ENCODE measurements at places on chromosomes 13 and 19.
A peak's percentile ranks its signal among the peaks of the same experiment; 100 is the strongest.

GRCh38 chr19:48196933-48197665, 26.6 kb downstream of the ZSWIM9 start:
- DNase-seq, result no peak

DNA sequence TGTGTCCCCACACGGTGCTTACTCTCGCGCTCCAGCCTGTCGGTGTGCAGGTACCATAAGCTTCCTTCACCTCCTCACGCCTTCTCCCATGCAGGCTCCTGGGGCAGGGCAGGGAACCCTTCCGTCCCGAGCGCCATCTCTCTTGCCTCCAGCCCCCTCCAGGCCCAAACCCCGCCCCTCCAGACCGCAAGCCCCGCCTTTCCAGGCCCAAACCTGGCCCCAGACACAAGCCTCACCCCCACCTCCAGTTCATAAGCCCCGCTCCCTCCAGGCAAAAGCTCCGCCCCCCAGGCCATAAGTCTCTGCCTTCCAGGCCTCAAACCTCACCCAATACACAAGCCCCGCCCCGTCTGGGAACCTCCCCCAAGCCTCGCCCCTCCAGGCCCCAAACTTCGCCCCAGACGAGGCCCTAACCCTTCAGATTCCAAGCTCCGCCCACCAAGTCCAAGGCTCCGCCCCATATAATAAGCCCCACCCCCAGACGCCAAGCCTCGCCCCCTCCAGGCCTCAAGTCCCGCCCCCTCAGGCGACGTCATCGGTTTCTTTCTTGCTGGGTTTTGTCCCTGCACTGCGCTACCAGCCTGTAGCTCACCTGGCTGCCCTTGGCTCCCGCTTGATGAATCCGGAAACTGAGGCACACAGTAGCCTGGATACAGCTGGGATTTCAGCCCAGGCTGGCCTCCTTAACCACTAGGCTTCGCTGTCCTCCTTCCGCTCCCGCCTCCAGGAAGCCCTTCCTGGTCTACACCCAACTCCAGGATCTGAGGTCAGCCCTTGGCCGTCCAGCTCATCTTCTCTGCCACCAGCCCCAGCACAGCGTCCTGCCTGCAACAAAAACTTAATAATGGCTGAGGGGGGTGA, 16.1 kb downstream of the MKNK2 start:
- peak; percentile 67 for DNase-seq

- DNase-seq, result no peak
These were observed 105.6 kb upstream of the SERP2 start for GRCh38 chr13:44267980-44268379.

GRCh38 chr13:21833921-21834320, 163.0 kb downstream of the FGF9 start:
- DNase-seq, result no peak

GRCh38 chr13:105491345-105491744, 1044.1 kb downstream of the EFNB2 start:
- DNase-seq, result no peak

DNA sequence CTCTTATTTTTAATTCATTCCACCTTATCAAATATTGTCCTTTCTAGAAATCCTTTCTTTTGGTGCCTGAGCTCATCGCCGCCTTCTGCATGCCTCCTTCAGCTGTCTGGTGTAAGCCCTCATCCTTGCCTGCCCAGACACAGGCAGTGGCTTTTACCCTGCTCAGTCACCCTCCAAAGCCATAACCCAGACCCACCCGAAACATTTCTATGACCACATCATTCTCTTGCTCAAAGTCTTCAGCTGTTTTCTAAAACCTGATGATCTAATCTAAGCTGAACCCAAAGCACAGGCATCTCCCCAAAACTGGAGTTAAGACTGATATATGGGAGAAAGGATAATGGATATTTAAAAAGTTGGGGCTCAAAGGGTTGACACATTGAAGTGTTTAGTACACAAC, 753.7 kb upstream of the SGCG start:
- DNase-seq, result no peak

GRCh38 chr13:52348071-52348470, 57.9 kb downstream of the THSD1 start:
- no peak for DNase-seq

DNA sequence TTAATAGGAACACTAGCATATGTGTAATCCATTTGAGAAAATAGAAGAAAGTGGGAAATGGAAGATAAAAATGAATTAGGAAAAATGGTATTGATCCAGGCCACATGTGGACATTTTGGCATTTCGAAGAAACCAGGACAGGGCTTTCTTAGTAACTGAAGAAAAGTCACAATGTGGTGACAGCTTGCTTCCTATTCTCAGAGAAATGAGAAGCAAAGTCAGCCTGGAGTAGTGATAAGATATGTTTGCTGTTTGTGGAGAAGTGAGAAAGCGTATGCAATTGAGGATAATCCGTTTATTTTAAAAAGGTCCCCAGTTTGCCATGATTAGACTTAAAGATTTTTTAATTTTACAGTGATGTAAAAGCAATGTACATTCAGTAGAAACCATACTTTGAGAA, 127.9 kb downstream of the SLITRK6 start:
- no peak for DNase-seq

GRCh38 chr13:31418186-31418585, 218.4 kb downstream of the B3GLCT start:
- no peak for DNase-seq

DNA sequence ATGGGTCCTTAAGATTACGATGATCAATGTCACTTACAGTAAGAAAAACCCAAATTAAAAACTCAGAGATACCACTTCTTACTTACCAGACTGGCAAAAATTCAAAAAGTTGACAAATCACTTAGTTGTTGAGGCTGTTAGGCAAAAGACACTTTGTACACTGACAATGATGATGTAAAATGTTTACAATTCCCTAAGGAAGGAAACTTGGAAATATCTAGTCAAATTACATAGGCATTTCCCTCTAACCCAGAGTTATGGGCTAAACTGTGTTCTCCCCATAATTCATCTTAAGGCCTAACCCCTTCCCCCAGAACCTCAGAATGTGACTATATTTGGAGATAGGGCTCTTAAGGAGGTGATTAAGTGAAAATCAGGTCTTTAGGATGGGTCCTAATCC, 12.0 kb downstream of the TGDS start:
- DNase-seq, result no peak

DNA sequence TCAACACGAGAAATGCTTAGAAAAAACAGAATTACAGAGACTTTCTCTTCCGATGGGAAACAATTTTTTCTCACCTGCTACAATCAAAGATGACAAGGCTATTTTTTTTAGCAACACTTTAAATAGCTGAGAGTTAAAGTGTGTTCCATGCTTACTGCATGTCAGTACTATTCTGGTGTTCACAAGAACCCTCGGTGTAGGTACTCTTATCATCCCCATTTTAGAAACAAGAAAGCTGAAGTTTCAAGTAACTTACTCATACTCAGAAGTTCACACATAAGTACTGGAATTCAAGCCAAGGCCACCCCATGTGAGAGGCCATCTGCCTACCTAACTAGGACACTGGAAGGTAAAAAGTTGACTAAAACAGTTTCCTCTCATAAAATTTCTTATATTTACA, 9.0 kb upstream of the TNFRSF19 start:
- no peak for DNase-seq

DNA sequence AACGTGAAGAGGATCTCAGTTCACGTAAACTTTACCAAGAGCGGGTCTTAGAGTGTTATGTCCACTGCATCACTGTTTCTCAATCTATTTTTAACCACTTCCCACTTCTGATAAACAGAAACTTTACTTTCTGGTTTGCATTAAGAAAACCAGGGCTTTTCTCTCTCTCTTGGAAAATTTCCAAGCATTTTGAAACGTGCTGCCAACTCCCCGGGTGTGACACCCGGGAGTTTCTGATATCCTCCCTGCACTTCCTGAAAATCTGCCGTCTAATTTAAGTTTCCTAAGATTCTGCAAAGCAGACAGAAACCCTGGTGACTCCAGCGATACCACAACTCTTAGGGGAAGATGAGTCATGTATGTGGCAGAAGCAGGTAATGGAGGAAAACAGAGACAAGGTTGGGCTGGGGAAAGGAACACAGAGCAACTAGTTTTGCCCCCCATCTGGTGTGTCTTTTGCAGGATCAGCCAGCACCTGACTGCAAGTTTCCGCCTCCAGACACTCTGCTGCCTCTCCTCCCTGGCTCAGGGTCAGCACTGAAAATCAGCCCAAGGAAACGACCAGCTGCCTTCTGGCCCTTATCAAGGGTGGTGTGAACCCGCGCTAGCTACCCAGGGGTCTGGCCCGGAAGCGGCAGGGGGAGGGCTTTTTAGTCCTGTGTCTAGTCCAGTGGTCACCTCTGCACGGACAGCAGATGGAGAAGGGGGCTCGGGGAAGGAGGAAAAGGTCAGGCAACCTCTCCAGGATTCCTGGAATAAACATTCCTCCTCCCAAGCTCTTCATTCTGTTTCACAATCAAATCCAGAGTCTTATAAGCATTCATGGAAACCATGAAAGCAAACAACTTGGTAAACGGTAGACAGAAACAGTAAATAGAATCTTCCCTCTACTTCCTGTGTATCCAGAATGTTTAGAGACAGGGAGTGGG, 11.3 kb upstream of the FFAR2 start:
- DNase-seq, result peak; percentile 48

- DNase-seq, result no peak
These were observed 12.4 kb upstream of the GRWD1 start for GRCh38 chr19:48433337-48433736.

DNA sequence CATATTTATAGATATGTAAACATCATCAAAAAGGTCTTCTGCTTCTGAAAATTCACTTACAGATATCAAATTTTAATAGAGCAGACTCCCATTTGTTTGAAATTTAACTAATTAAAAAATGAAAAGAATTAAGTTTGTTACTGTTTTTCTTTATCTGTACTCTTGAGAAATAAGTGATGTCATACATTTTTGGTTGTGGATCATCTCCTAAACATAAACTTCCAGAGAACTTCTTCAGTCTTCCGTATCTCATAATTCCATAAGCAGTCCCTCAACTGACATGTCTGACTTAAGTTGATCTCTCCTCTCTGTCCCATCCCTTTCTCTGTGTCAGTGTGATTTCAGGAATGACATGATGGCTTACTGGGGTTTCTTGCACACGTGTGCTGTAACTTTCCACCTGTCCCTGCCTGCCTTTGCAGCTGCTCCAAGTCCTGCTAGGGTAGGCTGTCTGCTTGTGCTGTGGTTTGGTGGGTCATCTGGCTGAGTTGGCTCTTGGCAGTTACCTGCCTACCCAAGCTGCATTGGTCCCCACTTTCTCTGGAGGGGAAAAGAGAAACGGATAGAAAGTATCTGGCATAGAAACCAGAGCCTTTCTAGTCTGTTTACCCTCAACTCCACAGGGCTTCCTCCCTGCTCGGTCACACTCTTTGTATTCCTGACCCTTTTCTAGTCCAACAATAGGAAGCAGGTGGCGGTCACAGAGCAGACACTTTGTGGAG, 127.1 kb downstream of the GGACT start:
- no peak for DNase-seq

DNA sequence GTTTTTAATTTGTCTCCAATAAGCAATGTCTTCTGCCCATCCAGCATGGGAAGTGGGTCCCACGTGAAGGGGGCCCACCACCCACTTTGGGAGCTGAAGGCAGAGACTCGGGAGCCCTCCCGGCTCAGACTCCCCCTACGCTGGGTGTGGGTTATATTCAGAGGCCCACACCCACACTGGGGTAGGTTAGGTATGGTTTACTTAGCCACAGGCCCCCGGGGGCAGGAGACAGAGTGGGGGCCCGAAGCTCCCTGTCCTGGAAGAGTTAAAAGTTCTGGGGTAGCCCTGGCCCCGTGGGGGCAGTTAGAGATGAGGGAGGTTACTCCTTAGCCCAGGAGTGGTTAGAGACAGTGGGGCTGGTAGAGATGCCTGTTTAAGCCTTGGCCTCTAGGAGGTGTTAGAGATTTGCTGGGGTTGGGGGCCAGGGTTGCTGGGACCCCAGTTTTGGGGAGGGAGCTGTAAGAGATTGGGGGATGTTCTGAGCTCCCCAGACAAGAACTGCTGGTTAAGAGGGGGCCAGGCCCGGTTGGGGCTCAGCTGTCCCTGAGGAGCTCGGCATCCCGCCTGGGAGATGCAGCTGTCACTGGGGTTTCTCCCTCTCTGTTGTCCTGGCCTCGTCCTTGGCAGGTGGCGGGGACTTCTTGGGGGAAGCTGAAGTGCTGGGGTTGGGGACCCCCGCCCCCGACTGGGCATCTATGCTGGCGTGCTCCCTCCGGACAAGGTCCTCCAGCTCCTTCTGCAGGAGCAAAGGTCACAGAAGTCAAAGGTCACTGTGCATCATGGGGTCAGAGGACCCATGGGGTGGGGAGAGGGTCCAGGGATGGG, 712 bp upstream of the RINL start:
- no peak for DNase-seq

GRCh38 chr19:7831452-7831851, 1.4 kb downstream of the EVI5L start:
- DNase-seq, result no peak

DNA sequence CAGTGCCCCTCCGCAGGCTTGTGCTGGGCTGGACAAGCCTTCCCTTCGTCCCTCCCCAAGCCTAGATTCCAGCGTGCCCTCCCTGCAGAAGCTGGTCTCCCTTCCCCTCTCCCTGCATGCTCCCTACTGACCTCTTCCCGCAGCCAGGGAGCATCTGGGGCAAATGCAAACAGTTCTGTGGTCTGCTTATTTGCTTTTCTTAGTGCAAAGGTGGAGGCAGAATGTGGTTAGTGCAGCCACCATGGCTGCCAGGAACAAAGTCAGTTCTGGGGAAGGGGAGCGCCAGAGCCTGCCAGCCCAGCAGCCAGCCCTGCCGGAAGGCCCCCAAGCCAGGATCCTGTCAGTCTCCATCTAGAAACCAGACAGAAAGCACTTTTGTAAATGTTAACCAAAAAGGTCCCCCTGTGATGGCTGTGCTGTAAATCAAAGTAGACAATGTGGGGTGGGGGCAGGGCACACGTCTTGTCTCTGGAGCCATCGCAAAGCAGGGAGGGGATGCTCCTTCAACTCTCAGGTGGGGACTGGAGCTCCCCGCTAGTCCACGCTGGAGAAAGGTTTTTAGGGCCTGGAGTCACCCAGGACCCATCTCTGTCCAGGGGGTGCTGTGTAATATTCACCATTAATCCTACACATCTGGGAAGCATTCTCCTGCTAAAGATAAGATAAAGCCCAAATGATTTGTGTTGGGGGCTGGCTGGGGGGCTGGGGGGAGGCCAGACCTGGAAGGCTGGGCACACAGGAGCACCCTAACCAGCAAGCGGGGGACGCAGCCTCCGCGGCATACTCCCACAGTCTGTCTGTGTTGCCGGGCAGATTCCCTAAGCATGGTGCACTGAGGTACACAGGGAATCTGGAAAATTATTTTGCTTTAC, 30.9 kb downstream of the SERP2 start:
- no peak for DNase-seq

DNA sequence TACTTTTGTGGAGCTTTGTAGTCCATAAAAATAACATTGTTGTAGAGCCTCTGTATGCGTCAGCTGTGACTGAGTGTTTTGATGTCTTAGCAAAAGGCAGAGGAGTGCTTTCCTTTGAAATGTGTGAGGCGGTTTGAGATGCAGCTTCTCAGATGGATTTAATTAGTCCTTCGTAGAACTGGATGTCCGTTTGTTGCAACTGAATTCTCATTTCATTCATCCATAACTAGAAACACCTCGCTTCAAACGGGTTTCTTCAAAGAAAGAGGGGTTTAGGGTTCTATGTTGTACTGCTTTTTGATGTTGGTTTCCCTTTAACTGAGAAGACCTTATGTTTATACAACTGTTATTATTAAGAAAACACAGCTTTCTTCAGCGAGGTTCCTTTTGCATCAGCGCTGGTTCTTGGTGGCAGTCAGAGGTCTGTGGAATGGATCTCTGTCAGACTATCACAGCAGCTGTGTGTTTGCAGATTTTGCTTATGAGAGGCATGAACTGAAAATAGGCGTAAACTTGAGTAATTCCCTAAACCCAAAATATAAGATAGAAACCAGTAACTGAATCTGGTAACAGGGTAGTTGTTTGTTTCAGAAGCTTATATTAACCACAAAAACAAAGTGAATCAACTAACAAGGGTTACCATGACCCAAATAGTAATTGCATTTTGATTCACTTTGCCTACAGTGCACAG, 194.4 kb downstream of the GGACT start:
- DNase-seq, result peak; percentile 86
